NAMALWA (cell line): ENCODE measurements at places on chromosomes 5 and 9.

GRCh38 chr5:5141625-5142525, 1.7 kb downstream of the ADAMTS16 start:
- DNase-seq: peak; percentile 85

DNA sequence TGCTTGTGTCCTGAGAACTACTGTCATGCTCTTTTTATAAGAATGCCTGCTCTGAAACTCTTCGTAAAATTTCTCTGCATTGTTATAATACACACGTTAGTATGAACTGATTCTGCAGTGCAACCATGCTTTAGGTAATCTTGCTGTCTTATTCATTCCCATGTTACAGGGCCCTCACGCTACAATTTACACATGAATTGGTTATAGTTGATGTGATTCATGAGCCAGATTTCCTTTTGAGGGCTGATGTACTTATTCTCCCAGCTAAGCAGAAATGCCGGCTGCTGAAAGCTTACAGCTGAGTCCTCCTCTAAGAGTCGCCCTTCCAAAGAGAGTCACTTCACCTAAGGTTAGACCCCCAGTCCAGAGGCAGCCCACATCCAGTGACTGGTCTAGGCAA, 233.5 kb upstream of the PCSK5 start:
- DNase-seq: no peak

DNA sequence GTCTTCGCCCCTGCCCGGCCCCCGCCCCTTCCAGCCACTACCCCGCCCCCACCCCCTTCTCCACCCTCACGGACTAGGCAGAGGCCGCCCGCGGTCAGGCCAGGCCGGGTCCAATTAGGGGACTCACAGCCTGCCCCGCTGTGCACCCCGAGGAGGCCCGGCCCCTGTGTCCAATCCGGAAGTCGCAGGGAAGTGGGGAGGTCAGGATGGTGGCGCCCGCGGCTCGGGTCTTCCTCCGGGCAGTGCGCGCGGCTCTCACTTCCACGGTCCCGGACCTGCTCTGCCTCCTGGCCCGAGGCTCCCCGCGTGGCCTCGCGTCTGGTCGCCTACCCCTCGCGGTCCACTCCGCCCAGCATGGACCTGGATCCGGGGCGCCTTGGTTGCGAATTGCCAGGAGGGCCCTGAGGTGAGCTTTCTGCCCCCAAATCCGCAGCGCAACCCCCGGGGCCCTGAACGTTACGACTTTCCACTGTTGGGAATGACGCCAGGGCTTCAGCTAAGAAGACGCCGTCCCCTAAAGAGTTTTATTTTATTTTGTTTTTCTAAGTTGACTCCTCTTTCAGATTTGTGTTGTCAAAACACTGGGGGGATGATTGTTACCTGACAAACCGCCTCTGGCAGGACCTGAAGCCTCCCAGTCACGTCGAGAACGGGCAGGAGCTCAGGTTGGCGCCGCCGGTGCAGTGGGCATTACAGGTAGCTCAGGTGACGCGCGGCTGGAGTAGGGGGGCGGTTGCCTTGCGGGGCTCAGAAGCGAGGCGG, 763 bp upstream of the IRX2 start:
- DNase-seq: no peak

DNA sequence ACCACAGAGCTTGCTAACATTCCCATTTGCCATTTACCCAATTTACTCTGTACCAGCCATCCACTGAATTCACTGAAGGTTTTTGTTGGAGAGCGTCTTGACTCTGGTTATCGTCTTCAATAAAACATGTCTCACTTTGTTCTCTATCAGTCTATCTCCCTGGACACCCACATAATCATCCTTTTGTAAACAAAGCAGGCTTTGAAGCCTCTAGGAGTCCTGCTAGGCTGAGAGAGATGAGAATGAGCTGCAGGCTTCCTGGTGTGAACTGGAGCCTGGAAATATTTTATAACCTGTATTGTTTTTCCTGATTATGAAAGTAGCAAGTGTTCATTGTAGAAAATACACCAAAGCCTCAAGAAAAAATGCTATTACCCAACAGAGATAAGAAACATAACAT, 140.6 kb upstream of the ZNF366 start:
- DNase-seq: no peak

- DNase-seq: no peak
Measured at GRCh38 chr5:171867786-171868185, 82.2 kb downstream of the SMIM23 start.

GRCh38 chr5:112165897-112166737, 253.0 kb downstream of the EPB41L4A start:
- DNase-seq: no peak

GRCh38 chr5:73793911-73794310, 167.9 kb downstream of the ARHGEF28 start:
- DNase-seq: no peak

DNA sequence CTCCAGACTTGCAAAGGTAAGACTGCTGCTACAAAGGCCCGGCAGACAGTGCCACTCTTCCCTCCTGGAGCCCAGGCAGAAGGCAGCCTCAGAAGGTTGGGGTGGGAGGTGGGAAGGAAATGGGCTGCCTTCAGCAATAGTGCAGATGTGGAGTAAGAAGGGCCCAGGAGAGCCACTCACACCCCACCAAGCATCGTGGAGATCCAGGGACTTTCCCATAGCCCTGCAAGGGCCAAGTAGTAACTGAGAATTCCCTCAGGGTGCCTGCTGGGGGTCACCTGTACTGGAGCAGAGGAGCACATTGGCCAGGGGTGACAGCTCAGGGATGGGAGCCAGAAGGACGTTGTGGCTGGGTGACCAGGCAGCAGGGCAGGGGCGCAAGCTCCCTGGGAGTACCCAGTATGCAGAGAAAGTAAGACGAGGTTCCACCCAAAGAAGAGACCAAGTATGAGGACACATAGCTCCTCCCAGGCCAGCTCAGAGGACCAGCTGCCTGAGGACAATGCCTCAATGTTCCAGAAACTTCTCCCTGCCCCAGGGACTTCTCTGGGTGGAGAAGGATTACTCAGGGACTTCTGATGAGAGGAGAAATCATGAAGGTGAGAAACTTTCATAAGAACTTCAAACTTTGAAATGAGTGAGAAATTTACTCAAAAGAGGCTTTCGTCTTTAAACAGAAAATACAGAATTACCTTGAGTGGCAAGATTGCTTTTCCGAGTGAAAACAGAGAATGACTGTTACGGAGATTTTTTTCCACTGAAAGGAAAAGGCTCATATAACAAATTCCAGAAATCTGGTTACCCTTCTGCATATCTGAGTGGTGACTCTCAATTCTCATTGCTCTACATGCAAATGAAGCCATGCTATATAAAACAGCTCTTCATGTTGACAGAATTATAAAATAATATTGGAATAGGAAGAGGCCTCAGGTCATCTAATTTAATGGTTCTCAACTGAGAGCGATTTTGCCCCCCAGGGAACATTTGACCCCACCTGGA, 87.9 kb upstream of the TRIO start:
- no peak for DNase-seq

DNA sequence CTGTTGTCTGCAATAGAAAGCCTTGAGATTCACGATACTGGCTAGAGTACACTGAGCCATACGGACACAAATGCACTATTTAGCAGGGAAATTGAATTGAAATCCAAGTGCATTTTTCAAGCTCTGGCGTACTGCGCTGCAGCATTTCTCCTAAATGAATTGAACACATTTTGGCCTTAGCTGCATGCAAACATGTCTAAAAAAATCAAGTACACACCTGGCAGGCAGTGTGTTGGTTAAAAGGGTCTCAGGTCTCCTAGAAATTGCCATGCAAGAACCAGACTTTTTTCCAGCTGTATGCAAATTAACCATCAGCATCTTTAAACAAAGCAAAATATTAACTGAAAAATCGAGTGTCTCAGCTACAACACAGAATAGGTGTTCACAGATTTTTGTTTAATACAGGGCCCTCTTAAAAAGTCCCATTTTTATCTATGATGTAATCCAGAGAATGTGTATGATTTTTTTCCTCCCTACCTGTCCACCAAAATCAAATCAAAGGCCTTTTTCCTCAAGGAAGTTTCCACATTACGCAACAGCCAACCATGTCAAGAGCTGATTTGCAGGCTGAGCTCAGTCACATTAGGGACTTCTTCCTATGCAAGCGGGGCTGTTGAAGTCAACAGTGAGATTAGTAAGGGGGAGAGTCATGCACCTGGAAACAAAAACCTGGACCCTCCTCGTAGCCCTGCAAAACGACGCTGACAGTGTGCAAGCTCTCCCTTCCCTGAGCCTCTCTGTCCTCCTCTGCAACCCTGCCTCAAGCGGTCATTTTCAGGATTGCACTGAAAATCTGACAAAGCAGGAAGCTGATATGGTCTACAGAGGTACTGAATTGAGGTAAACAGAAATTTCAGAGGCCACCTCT, 14.1 kb upstream of the SFXN1 start:
- peak; percentile 88 for DNase-seq

- DNase-seq: no peak
Measured at GRCh38 chr9:137355761-137356365, 53.8 kb upstream of the NRARP start.

DNA sequence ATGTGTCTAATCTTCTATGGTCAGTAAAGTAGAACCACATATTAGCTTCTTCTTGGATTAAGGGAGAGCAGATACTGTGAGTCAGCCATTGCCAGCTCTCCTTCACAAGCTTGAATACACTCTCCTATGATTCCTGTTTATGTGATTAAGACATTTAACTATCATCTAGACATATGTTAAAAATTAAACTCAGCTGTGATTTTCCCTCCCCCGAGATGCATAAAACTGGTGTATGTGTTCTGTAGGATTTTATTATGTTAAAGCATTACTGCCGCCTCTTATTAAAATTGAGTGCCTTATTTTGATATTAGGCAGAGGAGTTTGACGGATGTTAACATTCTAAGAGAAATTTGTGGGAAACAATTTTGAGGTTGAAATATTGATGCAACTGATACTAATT, 114.6 kb downstream of the ACTBL2 start:
- no peak for DNase-seq

DNA sequence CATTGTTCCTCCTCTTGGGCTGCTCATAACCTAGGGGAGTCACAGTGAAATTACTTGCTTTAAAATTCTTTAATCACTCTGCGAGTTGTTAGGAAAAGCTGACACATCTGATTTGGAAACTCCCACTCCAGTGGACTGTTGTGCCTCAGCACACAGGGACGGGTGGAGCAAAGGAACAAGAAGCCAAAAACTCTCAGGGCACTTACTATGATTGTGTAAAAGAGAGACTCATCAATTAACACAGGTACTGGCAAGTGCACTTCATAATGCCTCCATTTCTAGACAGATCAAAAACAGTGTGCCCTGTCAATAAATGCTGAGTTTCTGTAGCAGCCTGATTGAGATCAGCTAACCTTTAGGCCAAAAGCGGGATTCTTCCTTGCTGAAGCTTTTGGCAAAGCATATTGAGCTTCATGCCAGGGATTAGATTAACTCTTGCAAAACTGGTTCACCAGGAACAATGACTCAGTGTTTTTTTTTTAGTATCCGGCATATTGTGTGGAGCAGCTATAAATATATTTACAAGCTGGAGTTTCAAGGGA, 55.9 kb downstream of the TMC1 start:
- DNase-seq: no peak

DNA sequence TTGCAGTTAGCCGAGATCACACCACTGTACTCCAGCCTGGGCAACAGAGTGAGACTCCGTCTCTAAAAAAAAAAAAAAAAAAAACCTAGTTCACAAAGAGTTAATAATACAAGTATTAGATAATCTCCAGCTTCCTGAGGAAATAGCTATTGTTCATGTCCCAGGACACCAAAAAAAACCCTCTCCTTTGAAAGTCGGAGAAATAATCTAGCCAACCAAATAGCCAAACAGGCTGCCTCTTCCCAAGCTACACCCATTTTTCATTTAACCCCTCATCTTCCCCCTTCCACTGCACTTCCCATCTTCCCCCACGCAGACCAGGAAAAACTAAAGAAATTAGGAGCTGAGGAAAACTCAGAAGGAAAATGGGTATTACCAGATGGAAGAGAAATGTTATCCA, 23.6 kb downstream of the CNOT8 start:
- no peak for DNase-seq

- no peak for DNase-seq
Measured at GRCh38 chr5:119178435-119178834, 107.5 kb downstream of the DMXL1 start.

GRCh38 chr9:127937056-127937387, 632 bp downstream of the DPM2 start:
- no peak for DNase-seq

- no peak for DNase-seq
Measured at GRCh38 chr5:134133995-134134541, 19.6 kb downstream of the TCF7 start.

GRCh38 chr9:136687721-136688223, 515 bp upstream of the AGPAT2 start:
- DNase-seq: no peak

- no peak for DNase-seq
Measured at GRCh38 chr5:99348597-99348996, 419.8 kb upstream of the CHD1 start.

- no peak for DNase-seq
Measured at GRCh38 chr5:143880178-143880577, 68.2 kb downstream of the HMHB1 start.

DNA sequence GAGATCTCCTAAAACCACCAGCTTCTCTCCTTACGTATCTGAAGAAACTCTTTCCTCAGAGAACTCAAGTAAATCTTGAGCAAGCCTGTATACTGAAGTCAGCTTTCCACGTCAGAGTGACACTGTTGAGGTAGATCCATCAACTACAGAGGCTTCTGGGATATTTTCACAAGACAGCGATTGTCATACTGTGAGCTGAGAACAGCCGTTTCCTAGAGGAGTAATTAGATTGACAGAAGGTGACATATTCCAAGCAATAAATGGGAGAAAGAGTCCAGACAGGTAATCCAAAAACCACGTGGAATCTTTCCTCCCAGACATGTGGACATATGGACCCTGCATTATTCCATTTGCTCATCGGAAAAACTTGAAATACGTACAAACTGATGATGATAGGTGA, 117.2 kb downstream of the MEF2C start:
- no peak for DNase-seq

- DNase-seq: peak; percentile 11
Measured at GRCh38 chr9:4334410-4334813, 34.5 kb upstream of the GLIS3 start.

DNA sequence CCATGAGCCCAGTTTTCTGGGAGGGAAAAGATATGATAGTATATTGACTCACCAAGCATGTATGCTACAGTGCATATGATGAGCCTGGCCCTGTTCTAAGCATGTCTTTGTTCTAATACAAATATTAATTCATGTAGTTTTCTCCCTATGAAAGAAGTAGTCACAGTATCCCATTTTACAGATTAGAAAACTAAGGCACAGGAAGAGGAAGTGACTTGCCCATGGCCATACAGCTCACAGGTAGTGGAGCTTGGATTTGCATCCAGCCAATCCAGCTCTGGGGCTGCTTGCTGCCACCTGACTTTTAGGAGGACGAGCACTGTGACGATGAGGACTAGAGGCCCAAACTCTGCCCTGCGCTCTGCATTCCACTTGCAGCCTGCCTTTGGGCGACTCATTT, 76.4 kb downstream of the AK8 start:
- DNase-seq: no peak
